ENCODE measurements at places on chromosomes 2 and 18.

DNA sequence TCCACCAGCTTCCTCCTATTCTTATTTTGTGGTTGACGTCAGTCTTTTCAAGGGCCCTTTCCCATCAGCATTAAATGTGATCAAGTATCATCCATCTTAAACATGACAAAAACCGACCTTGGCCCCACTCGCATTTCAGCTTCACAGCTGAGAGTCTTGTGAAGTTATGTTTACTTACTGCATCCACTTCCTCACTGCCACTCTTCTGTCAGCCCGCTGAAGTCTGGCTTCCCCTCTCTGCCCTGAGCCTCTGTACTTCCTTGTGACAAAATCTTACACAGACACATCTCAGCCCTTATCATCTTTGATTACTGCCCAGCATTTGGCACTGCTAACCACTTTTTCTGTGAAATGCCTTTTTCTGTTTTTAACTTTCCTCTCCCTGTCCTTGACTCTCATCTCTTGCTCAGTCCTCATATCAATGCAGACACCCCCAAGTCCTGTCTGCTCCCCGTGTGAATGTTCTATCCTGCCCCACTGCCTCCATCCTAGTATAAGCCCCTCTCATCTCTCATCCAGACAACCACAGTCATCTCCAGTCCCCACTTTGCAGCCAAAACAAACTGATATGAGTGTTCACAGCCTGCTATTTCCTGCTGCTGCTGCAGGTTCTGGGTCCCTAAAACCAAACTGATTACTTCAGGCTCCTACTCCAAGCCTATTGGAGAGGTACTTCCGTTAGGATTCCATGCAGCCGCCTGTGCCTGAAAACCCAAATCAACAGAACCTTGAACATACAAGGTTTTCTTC lies 31.4 kb downstream of the FOSL2 start:
- DNase-seq = no peak

DNA sequence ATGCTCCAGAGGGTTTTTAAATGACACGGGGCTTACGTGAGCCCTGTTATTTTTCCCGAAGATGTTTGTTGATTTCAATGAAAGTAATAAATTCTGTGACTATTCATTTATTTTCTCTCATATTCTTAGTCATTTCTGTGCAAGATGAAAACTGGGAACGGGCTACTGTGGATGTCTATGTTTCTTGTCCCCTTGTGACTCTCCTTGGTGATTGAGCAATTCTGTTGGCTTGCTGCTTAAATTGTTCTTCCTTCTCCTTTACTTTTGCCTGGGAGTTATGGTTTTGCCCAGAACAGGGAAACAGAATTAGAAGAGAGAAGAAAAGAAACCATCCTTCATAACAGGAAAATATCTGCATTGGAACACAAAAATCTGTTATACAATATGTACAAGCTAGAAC lies 508.2 kb upstream of the DSEL start:
- DNase-seq = no peak

GRCh38 chr2:73897240-73897583 lies 4.4 kb downstream of the ACTG2 start:
- DNase-seq = no peak

GRCh38 chr2:234488913-234489451 lies 7.9 kb downstream of the ARL4C start:
- peak; percentile 38 for DNase-seq

DNA sequence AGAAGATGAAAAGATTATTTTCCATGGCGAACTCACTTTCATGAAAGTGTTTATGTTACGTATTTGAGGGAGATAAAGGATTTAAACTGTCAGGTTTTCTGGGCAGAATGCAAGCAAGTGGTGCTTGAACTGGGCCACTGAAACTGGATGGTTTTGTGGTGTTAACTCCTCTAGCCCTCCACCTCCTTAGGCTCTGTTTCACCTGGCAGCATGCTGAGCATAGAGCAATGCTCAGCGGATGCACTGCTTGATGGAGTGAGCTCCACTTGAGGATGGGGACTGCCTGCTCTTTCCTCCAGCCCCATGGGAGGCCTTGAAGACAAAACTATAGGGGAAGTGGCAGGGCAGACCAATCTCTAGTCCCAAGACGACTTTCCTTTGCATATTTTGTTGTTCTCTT lies 345.8 kb downstream of the TDRD15 start:
- no peak for DNase-seq

- no peak for DNase-seq
Measured at GRCh38 chr2:170845343-170845742, 28.7 kb downstream of the GAD1 start.

DNA sequence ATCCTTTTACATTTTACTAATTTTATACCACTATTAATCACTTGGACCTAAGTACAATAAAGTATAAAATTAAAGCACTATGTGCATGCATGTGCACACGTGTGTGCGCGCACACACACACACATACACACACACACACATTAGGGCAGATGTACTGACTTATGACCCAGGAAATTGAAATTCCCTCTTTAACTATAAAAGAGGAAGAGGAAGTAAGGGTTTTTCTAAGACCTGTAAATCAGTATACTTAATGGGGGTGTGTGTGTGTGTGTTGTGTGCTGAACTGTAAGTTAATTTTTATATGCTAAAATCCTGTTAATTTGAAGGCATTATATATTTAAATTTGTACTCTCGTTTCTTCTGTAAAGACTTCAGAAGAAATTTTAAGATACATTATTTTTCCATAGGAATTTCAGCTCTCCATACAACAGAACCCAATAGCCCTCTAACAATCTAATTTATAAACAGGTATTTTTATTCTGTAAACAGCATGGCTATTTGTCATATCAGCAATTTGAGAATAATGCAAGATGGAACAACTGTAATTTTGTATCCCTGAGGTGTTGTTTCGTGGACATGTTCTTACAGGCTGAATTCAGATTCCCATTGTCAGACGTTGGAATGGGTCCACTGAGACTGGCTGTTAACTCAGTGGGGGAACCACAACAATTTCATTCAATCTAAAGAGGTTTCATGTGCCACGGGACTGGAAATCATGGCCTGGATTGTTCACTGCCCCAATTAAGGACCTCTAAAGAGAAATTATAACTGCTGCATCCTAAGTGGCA lies 90.9 kb downstream of the PLA2R1 start:
- DNase-seq = no peak

GRCh38 chr2:238527565-238527964 lies 100.8 kb downstream of the ASB1 start:
- DNase-seq = no peak

- no peak for DNase-seq
Measured at GRCh38 chr2:159188449-159188848, 98.1 kb downstream of the WDSUB1 start.

DNA sequence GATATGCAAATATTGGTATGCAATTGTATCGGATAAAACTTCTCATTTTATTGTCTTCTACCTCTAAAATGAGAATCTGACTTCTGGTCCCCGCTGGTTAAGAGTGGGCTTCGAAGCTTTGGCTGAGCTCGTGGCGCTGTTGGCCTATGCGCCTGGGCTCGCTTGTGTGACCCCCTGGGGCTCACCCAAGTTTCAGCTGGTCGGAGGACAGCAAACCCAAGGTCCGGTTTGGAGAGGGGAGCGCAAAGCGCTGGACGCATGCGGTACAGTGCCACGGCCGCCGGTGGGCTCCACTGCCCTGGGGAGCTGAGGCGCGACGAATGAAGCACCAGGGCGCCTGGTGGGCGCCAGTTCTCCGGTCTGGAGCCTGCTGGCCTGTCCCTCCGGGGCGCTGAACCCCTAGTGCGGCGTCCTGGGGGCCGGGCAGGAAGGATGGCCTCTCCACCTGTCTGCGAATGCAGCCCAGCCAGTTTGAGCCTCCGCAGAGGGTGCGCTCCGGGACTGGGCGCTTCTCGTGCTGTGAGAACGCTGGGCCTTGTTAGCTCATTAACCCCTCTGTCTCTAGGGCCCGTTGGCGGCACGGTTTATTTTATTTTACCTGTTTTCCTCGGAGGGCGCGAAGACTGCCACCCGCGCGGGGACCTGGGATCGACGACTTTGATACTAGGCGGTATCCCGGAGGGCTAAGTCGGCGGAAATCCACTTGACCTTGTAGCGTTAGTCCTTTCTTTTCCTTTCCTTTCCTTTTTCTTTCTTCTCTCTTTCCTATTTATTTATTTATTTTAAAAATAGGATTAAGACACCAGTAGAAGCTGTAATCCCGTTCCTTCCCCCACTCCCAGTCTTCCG lies 10.4 kb downstream of the MEIS1 start:
- no peak for DNase-seq

DNA sequence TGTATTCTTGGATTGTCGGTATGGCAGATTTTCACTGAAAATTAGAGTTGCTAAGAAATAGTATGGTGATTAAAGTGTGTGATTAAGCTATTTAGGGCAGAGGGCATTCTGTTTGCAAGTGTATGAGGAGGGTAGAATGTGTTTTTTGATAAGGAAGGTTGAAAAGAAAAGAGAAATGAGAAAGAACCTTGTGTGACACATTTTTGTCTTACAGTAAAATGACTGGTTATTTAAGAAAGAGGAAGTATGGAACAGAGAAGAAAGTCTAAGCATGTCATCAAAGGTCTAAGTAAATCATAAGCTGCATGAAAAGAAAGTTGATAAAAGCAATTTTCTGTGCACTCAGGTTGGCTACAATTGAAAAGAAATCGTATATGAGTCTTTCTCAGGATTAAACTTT lies 5.2 kb upstream of the RSAD2 start:
- DNase-seq = no peak

- DNase-seq = no peak
Measured at GRCh38 chr2:69547984-69548715, 95.4 kb downstream of the AAK1 start.

DNA sequence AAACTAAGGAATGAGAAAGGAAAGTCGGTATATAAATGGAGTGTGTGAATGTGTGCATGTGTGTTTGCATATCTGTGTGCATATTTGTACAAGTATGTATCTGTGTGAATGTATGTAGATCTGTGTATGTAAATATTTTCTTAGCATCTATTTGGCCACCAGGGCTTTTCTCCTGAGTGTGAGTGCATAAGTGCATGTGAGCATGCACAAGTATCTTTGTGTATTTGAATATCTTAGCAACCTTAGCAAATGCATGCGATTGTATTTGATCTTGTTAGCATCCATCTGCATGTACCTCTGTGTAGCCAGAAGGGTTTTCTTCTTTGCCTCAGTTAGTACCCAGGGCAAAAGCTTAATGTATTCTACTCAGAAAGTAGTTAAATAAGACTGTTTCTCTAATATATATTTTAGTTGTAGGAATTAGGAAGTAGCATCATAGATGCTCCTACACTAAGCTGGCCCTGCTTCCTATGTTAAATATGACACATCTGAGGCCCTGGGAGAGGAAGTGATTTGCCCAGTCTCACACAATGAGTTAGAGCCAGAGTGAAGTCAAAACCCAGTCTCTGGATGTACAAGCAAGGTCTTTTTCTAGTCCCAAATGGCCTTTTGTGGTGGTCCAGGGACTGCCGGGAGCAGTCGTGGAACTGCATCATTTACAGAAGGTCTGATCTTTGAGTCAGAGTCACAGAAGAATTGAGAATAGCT lies 9.2 kb downstream of the FKBP1B start:
- DNase-seq = no peak

DNA sequence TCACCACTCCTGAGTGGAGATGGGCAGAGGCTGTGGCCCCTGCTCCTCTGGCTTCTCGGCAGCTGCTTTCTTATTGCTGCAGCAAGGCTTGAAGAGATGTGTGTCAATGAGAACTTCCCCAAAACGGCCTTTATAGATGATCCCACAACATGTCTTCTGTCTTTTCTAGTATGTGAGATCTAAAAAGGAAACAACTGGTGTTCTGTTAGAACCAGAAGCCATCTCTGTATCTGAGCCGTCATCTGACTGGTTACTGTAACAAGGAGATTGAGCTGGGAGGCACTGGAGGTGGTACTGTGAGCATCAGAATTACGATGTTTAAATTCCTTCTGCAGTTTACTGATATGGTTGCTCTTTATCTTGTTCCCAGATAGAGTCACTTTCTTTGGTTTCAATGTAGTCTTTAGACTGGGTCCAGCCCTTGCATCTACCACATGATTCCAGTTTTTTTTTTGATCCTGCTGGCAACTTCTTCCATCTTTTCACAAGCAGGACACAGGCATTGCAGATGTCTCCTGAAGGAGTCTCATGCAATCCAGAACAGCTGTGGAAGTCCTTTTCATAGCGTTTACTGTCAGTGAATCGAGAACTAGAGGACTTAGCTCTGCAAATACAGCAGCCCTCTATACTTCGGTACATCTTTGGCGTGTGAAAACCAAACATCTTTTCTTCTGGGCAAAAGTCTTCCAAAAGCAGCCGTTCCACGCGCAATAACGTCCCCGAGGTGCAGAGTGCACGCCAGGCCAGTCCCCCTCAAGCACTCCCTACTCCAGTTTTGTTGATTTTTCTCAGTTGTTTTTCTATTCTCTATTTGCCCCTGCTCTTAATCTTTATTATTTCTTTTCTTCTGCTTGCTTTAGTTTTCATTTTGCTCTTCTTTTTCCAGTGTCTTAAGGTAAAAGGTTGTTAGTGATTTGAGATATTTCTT lies 29.7 kb downstream of the TAF4B start:
- no peak for DNase-seq

DNA sequence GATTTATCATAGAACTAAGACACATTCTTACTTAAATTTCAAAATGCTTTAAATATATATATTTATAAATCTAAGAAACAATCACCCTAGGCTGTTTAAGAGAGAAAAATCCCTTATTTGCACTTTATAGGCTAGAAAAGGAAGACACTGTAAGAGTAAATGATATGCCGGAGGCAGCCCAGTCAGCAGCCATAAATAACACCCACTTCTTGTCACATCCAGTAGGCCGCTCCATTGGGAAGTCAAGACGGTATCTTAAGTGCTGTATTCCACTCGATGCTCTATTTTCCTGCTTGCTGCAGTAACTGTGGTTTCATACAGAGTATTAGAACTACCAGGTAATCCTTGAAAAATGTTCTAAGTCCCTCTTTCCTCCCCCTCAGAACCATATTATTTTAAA lies 57.9 kb downstream of the ABCA12 start:
- DNase-seq = no peak

DNA sequence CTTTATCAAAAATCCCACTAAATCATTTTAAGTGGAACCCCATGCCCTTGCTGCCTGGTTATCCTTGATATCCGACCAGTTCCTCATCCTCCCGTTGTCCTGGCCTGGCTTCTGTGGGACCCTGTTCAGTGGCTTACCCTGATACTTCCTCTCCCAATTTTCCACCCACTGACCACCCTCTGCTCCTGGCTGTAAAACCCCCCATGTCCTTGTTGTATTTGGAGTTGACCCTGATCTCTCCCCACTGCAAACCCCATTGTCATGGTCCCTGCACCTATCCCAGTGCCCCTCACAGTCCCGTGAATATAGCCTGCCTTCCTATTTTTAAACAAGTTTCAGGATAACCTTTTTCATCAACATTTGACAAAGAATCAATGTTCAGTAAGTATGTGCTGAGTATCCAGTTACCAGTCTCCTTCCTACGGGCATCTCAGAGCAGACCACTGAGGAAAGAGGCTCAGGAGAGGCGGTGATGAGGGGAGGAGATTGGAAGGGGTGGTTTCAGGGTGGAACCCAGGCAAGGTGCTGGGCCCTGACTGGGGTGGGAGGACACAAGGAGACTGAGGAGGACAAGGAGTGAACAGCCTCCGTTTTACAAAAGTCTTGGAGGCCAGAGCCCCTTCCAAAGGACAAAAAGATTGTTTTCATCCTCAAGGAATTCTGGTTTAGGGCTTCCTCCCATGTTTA lies 131.8 kb downstream of the PXDN start:
- DNase-seq = no peak

GRCh38 chr2:1256632-1257324 lies 156.5 kb upstream of the TPO start:
- DNase-seq = no peak

GRCh38 chr2:158013891-158014290 lies 87.8 kb upstream of the UPP2 start:
- no peak for DNase-seq
